ENCODE measurements at places on chromosomes 5 and 9.

DNA sequence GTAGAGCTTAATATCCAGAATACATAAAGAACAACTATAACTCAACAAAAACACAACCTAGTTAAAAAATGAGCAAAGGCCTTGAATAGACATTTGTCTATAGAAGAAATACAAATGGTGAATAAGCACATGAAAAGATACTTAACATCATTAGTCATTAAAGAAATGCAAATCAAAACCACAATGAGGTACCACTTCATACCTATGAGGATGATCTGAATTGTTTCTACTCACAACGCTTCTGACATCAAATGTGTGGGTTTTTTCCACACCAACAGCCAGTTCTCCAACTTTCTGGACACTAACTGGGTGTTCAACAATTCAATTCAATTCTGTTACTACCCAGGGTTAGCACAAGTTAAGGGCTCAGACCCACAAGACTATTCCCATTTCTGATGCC lies 22.0 kb downstream of the SREK1IP1 start:
- no peak for DNase-seq

- DNase-seq: no peak
Measured at GRCh38 chr9:85904975-85905374, 36.0 kb upstream of the NAA35 start.

DNA sequence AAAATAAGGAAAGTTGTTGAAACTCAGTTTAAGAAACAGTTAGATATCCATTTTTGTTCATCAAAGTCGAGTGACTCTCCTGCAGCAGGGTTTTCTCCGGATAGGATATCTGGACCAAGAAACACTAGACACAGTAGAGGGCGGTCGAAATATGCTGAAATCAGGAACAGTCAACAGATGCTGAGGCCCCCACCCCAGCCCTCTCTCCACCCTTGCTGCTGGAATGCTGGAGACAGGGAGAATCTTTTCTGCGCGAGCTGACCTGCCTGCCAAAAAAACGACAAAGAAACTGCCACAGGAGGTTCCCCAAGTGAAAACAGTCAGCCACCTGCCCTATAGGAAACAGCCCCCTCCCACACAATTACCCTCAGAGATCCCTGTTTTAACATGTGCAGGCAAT lies 4.3 kb upstream of the IL13 start:
- DNase-seq: no peak

DNA sequence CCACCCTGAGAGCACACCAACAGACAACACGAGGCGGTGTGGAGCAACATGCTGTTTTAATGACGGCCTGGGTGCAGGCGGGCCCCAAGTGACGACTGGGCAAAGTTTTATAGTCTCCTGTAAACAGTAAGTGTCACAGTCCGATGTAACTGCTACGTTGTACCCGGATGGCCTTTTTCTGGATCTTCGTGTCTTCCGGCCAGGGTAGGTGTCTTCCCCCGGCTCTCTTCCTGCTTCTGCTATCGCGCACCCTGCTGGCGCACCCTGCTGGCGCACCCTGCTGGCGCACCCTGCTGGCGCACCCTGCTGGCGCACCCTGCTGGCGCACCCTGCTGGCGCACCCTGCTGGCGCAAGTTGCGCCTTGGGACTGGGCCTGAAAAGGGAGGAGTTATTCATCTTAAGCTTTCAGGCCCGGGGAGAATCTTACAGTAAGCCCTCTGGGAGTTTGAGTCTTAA lies 143.0 kb upstream of the TARS1 start:
- DNase-seq: no peak

DNA sequence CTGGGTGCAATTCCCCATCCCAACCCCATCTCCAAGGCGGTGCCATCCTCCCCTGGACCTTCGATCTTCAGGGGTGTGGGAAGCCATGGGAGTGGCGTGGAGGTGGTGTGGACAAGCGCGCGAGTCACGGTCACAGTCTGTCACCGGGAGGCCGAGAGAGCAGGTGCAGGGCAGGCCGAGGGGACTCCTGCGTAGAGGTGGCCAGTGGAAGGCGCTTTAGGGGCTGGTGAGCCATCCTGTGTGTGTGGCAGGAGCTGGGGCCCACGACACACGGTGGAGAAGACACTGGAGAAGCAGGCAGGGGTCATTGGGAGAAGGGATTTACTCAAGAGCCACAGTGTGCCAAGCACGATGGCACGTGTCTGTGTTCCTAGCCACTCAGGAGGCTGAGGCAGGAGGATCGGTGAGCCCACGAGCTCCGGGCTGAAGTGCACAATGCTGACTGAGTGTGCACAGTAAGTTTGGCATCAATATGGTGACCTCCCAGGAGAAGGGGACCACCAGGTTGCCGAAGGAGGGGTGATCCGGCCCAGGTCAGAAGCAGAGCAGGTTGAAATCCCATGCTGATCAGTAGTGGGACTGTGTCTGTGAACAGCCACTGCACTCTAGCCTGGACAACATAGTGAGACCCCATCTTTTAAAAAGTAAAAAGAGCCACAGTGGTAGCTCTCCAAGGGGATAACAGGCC lies 145.1 kb upstream of the PHYKPL start:
- DNase-seq: no peak

GRCh38 chr9:73157811-73158210 lies 6.1 kb downstream of the ANXA1 start:
- no peak for DNase-seq

DNA sequence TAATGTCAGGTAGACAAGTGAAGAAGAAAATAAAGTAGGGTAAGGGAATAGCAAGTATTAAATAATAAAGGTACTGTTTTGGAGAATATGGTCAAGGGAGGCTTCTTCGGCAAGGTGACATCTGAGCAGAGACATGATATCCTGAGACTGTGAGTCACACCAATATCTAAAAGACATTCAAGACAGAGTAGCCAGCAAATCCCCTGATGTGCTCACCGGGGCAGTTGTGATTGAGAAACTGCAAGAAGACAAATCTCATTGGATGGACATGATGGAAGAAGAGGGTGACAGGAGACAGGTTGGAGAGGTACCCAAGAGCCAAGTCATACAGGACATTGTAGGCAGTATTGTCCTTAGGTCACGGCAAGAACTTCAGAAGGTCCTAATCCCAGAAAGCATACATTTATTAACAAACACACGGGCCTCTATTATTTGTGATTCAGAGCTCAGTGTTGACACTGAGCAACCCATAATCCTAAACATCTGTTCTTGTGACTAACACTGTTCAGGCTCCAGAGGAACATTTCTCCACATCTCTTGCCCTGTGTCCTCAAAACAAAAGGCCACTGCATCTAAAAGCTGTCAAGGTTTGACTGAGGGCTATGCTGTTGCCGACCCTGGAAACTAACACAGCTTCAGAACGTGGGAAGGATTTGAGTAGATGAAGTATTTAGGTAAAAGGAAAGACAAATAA lies 258.7 kb upstream of the CLINT1 start:
- no peak for DNase-seq

- DNase-seq: peak; percentile 3
Measured at GRCh38 chr5:125536095-125536494, 789.7 kb upstream of the ZNF608 start.

GRCh38 chr5:97666783-97667182 lies 483.7 kb upstream of the RIOK2 start:
- DNase-seq: no peak

DNA sequence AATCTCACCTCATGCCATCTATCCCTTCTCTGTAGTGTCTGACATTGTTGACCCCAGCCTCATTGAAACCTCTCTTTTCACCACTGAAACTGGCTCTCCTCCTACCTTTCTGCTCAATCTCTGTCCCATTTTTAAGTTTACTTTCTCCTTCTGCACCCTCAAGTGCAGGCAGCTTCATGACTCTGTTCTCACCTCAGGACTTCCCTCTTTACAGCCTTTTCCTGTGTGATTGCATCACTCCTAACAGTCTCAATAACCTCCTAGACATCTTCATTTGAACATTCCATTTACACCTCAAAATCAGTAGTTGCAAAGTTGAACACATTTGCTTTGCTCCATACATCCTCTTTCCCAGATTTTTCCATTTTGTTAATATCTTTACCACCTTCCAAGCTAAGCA lies 172.1 kb downstream of the RASEF start:
- DNase-seq: no peak

DNA sequence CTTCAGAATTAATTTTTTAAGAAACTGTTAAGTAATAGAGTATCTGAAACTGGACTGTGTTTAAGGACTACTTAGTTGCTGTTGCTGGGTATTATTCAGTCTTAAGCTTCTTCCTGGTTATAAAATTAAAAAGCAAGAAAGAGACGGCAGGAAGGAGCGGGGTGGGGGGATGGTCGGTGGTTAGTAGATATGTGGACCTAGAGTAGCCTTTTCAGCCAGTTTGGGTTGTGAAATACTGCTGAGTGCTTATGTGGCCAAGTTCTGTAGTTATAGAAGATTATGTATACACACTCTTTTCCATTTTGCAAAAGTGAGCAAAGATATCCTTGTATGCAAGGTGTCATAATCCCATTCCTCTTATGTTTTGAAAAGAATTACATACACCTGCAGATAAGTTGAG lies 28.5 kb downstream of the TRIO start:
- no peak for DNase-seq

DNA sequence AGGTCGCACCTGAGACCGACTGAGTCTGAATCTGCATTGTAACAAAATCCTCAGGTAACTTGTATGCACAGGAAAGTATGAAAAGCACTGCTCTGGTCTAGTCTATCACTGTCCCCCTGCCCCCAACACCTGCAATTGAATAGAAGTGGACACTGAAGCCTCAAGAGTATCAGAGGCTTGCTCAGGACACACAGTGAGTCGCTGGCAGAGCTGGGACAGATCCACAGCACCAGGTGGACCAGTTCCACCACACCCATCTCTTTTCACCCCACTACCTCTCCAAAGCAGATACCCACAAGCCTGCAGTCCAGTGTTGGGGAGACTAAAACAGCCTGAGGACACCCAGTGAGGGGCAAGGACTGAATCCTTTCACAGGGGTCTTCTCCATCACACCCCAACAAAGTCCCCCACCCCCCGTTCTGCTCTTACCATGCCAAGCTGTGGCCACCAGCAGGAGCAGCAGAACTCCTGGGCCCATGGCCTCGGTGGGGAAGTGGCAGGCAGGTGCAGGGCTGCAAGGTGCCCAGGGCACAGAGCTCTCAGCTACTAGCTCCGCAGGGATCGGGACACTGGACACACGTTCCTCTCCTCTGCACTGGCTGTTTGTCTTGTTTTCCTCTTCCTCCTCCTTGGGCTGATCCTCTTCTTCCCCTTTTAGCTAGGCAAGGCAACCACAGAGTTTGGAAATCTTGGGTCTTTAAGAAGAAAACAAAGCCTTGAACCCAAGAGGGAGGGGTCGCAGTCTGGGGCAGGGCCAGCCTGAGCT lies at the start of gene CSF1R:
Gene CSF1R, minus strand, starts transcription at position 605 of the 766 bp plus-strand sequence. Its CDS starts 127 bp downstream, at position 478.
- no peak for DNase-seq

DNA sequence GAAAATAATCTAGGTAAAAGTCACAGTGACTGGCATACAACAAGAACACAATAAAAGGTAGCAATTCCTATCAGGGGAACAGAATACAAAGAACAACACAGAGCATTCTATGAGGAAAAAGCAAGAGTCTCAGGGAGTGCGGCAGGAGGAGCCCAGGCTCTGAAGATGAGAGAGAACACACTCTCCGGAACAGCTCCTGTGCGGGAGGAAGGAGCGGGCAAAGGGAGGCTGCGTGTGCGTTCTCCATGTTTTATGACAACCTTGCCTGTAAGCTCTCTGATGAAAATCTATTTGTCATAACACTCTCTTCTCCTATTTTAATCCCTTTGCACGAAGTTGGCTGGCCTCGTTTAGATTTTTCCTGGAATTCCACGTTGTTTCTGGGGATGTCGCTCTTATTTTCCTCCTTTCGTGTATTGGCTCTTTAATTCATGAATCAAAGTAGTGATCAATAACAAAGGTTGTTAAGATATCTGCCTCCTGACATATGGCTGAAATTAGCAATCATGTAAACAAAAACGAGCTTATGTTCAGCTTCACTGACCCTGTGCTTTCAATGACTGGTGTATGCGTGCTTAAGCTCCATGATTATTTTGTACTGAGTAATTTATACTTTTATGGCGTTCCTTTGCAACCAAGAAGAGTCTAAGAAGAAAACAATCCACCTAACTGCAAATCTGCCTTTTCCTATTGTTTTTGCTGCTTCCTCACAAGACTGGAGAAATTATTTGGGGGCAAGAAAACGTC lies 109.5 kb downstream of the MYO10 start:
- DNase-seq: no peak

DNA sequence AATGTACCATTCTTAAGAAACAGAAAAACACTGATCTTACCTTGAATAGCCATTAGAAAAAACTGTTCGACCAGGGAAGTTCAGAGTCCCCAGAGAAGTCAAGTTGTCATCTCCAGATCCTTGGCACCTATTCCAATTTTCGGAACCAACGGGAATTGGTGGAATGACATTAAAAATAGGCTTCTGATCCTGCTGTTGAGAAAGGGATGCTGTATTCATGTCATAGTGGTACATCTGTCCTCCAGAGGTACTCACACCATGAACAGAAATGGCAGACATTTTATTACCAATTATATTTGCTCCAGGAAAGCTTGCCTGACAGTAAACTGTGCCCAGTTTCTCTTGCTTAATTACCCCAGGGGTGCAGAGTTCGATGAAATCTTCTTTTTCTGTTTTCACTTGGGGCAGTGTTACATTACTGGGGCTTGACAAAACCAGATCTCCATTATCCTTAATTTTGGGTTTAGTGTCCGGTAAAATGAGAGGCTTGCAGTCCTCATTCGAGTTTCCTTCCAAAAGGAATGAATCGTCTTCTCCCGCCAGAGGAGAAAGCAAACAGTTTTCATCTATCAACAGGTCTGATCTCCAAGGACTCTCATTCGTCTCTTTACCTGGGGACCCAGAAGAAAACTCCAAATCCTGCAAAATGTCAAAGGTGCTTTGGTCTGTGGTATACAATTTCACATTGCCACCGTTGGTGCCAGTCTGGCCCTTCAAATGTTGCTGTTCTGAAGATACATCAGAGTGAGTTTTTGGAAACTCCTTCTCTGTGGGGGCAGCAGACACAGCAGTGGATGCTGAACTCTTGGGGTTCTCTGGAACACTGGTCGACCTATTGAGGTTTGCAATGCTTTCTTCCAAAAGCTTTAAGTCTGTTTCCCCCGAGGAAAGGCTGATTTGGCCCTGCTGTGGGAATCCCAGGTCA lies 3.6 kb downstream of the NR3C1 start:
- DNase-seq: no peak

- no peak for DNase-seq
Measured at GRCh38 chr9:75041041-75041440, 12.9 kb upstream of the CARNMT1 start.

DNA sequence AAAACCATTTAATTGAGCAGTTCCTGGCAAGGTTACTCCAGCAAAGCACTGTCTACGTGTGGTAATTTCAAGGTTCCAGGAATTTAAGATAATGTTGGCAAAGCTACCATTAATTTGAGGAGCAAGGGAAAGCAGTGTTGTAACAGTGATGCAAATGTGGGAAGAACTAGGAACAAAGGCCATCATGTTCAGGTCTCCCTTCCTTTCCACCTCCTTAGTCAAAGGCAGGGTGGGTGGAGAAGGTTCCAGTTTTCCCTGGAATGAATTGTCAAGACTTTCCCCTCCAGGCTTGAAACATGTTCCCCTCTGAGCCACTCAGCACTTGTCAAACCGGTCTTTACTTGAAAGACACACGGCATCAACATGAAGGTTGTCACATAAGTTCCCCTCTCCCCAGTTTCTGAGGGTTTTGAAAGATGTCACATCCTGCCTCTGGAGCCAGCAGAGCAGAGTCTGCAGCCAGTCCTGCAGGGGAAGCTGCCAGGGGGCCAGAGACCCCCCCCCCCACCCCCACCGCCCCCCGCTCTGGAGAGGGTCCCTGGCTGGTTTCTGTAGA lies 226.0 kb downstream of the GAS1 start:
- DNase-seq: no peak

- no peak for DNase-seq
Measured at GRCh38 chr5:50665091-50665490, 1.3 kb upstream of the PARP8 start.

Measured in CD8-positive, alpha-beta memory T cell (primary cell).